ENCODE measurements at places on chromosomes 5 and 9.

- DNase-seq, result peak; percentile 86
These were observed 104.3 kb downstream of the PIK3R1 start for GRCh38 chr5:68319706-68320412.

DNA sequence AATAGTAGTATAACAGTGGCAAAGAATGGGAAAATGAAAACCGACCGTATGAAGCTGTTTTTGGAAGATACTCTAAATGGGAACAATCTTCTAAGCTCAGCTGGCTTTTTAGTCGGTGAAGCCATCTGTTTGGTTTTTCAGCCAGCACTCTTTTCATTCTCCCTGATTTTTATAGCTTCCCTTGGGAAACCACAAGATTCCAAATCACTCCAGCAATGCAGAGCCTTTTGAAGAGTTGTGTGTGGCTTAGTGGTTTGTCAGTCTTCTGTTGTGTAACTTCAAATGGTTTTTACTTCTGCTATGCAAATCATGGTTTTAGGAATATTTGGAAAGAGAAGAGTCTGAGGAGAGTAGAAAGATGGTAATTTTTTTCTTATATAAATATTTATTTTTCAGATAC, 180.7 kb downstream of the KDM4C start:
- peak; percentile 62 for DNase-seq

- no peak for DNase-seq
These were observed 39.1 kb downstream of the PCDH1 start for GRCh38 chr5:141839015-141839513.

DNA sequence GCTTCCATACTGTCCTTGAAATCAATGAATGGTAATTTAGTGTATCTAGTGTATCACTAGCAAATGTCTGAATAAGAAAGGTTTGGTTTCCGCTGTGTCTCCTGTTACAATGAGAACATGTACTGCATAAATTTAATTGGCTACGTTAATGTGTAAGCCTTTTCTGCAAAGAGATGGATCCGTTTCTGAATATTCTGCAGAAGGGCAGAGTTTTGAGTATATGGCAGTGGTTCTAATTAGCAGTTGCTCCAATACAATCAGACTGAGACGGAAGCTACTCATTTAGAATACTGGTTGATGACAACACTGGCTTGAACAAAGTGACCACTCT, 555 bp upstream of the PCDHGC4 start:
- DNase-seq, result no peak

GRCh38 chr9:137228968-137229896, 1.5 kb upstream of the SLC34A3 start:
- DNase-seq, result no peak

- peak; percentile 77 for DNase-seq
These were observed 80.9 kb downstream of the GOLPH3 start for GRCh38 chr5:32092938-32093812.
